Epithelial cell of esophagus (primary cell): ENCODE measurements at places on chromosomes 1 and 21.

GRCh38 chr21:36567216-36567885 is 87.4 kb upstream of the CLDN14 start:
- no peak for DNase-seq

DNA sequence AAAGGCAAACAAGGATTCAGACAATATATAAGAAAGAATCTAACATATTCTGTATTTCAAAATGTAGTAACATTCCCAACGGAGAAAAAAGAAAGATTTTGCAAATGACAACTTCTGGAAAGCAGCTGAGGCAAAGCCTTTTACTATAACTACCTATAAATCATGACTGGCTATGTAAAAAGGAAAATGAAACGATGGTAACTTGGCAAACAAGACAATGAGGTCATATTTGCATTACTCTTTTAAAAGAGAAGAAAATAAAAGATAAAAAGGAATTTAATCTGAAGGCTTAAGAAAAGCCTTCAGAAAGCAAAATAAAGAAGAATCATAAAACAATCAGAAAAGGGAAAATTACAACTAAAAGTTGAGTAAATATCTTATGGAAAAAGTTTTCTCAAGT is 25.1 kb upstream of the ASPM start:
- DNase-seq = no peak

DNA sequence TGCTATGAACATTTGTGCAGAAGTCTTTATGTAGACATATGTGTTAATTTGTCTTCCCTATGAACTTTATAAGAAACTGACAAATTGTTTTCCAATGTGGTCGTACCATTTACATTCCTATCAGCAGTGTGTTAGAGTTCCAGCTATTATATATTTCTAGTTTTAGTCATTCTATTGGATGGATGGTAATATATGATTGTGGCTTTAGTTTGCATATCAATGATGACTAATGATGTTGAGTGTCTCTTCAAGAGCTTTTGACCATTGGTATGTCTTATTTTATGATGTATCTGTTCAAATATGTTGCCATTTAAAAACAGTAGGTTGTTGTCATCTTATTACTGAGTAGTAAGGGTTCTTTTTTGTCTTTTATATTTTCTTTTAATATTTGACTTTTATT is 16.2 kb upstream of the ZNF326 start:
- no peak for DNase-seq

DNA sequence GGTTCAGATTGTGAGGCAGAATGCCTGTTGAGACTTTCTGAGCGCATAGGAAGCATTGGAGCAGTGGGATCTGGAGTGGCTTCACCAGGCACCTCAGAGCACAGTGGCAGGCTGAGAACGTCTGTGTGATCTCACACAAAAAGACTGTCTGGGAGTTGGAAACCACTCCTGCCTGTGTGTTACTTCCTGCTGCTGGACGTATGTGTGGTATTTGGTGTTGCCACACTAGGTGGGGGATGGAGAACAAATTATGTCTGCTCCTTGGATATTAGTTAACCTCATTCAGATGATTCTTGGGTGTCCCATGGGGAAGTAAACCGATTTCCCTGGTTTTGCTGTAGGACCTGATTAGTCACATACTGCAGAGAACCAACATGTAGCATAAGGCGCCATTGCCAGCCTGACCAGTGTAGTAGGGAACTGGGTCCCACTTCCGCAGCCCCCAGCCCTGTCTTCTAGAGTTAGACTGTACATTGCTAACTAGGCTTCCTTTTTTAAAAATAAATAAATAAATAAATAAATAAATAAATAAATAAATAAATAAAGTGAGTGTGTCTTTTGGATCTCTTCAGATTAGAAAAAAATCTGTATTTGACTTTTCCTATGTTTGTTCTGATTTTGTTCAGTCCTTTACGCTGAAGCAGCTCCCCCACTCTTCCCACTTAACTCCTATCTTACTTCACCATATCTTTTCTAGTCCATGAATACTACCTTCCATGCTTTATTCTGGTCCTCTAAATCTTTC is 26.9 kb downstream of the UCK2 start:
- peak; percentile 84 for DNase-seq

DNA sequence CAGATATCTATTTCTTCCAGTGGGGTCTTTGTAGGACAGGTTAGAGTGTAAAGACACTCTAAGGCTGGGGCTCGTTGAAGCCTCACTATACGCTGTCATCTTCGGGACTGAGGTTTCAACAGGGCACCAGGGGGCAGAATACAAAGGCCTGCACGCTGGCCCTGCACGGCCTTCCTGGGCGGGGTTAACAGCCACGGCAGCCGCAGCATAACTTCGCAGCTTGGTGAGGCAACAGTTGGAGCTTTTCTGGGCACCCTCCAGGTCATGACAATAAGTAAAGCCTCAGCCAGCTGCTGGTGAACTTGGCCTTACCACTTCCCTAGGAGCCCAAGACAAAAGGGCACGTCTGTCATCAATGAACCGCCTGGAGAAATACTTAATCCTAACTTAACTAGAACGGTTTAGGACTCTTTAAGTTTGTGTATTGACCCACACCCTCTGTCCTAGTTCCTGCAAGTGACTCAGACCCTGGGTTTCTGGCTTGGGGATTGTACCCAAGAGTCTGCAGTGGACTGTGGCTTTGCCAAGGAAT is 2.3 kb upstream of the RUNX1 start:
- peak; percentile 83 for DNase-seq

DNA sequence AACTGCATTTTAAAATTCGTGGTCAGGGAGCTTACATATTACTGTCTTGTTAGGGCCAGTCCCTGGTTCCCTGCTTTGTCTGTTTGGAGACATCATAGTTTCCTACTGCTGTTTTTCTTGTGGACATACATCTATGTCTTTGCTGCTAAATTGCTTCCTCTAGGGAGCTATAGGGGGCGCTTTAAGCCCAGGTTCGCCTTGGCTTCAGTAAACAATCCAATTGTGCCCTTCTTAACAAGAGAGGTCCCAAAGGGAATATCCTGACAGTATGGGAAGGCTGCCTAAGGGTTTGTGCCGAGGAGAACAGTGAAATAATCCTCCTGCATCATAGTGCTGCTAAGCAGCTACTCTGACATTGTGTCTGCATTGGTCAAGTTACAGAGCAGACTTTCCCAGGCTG is 112.5 kb downstream of the USH2A start:
- DNase-seq = peak; percentile 72

GRCh38 chr21:26840912-26841311 is 4.3 kb downstream of the ADAMTS1 start:
- DNase-seq = peak; percentile 95

GRCh38 chr1:50023292-50024159 is at the start of gene AGBL4:
TSS of gene AGBL4 (minus strand) at chr1:50023954.
- peak; percentile 46 for DNase-seq

- no peak for DNase-seq
Observed at GRCh38 chr1:160360227-160360695, 6.6 kb upstream of the NHLH1 start.

DNA sequence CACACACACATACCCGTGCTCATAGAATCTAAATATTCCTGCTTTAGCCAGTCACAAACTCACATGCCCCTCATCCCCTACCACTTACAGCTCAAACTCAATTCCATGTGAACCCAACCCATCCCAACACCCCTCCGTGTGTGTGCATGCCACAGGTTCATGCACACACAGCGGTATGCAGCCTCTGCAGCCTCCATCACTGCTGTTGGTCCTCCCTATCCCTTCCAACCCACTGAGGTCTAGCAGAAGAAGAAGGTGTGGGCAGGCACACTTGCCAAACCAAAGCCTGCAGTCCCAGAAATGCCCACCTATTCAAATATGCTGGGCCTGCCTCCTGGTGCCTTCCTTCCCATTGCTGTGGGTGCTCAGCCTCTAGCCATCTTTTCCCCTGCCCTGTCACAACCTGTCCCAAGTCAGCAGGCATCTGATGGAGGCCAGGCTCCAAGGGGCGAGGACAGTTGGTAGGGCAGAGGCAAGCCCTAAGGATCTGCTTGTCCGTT is 26.2 kb downstream of the SLC2A1 start:
- DNase-seq = no peak

DNA sequence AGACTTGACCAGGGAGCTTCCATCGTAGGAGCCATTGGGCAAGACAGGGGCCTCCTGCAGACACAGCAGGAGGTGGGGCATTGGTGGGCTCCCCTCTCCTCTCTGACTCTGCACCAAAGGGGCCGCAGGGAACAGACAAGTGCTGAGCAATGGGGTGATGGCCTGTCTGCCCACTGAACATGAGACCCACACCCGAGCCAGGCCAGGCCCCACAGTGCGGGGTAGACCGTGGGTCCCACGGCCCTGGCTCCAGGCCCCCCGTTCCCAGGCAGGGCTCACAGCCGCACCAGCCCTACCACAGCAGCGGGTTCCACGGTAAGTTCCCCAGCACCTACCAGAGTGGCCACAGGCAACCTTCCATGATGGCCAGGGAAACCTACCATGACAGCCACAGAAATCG is 45.9 kb downstream of the CHD5 start:
- DNase-seq = no peak

GRCh38 chr1:185674201-185674600 is 60.0 kb upstream of the HMCN1 start:
- no peak for DNase-seq

- peak; percentile 84 for DNase-seq
Observed at GRCh38 chr21:45078877-45079281, 4.5 kb downstream of the ADARB1 start.

- DNase-seq = no peak
Observed at GRCh38 chr1:202086579-202087350, 36.0 kb upstream of the GPR37L1 start.

DNA sequence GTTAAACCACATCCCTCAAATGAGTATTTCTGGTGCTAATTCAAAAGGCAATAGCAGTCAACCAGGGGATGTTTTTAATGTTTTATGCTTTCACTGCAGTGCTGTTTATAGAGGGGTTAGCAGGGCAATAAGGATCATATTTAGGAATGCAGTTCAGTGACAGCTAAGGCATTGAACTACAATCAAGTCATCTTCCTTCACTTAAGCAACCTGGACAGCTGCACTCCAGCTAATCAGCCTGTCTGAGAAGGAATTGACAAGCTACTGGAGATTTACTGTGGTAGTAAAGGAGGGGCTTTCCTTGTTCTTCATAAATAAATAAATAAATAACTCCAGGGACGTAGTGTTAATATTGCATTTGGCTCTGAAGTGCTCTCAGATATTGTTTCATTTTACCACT is 93.9 kb downstream of the DAB1 start:
- DNase-seq = no peak

GRCh38 chr1:36135330-36135667 is 10.3 kb upstream of the COL8A2 start:
- no peak for DNase-seq

GRCh38 chr21:16037421-16037955 is 307.7 kb downstream of the USP25 start:
- DNase-seq = peak; percentile 84

DNA sequence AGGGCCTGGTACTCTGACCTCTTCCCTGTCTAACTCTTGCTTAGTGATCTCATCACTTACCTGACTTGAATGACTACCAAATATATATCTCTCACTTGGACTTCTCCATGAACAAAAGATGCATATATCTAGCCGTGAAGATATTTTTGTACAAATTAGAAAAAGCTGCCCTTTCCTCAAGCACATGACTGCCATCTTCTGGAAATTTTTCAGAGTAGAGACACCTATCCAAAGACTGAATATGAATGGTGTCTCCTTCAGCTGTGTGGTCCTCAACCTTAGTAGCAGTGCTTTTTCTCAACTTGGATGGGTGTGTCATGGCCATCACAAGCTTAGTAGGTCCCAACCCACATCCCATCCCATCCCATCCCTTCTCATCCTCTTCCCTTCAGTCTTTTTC is 142.3 kb downstream of the DNM3 start:
- peak; percentile 54 for DNase-seq

DNA sequence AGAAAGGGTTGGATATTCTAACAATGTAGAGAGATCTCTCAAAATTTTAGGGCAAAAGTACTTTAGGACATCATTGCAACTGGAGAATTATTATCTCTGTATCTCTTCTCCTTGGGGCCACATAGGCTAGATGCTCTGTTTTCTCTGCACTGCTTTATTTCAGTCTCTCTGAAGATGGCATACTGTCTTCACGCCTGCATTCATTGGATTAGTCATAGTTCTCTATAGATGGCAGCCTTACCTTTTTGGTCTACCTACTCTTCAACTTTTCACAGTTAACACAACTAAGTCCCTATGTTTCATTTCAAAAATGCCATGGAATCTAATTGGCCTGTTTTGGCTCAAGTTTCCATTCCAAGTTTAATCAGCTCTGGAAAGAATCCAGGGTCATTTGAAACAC is 1623.3 kb upstream of the B3GALT2 start:
- no peak for DNase-seq

DNA sequence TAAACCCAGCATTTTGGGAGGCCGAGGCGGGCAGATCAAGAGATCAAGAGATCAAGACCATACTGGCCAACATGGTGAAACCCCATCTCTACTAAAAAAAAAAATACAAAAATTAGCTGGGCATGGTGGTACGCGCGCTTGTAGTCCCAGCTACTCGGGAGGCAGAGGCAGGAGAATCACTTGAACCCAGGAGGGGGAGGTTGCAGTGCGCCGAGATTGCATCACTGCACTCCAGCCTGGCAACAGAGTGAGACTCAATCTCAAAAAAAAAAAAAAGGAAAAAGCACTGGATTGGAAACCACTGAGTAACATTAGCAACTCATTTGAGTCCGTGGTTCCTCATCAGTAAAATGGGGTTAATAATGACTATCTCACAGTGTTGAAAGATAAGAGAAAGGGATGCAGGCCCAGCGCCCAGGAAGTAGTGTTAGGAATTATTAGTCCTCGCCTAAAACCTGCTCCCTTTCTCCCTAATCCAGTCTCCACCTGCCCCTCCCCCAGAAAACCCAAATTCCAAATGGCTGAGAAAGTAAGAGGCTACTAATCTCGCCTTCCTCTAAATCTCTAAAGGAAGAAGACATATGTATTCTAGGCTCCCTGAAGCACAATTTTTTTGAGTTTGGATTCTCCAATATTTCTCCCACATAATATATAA is 49.5 kb downstream of the RHBG start:
- DNase-seq = no peak

DNA sequence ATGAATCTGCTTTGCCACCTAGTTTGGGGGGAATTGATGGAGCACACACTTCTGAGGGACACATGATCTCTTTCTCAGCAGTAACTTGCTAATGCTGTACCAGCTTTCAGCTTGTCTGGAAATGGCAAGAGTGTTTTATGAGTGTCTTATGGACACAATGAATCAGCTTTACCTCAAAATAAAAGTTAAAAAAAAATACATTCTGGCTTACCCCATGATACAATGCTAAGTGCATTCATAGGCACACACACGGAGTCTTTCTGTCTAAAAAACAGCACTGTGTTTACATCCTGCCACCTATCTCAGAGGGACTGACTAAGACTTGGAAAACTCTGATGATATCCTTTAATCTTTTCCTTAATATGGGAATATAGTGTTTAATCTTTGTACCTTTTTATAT is 455.5 kb upstream of the ADAMTS5 start:
- no peak for DNase-seq

GRCh38 chr1:171397851-171398469 is 84.0 kb downstream of the FMO4 start:
- DNase-seq = no peak
